Stimulated activated effector memory CD8-positive, alpha-beta T cell treated with anti-CD3 and anti-CD28 coated beads, Interleukin-12 subunit alpha, Interleukin-12 subunit beta, amount 100 ng/mL, for 72 hours (primary cell): ENCODE measurements at places on chromosomes 3 and 15.

GRCh38 chr3:98058244-98058960 is 23.3 kb upstream of the GABRR3 start:
- DNase-seq, result no peak

DNA sequence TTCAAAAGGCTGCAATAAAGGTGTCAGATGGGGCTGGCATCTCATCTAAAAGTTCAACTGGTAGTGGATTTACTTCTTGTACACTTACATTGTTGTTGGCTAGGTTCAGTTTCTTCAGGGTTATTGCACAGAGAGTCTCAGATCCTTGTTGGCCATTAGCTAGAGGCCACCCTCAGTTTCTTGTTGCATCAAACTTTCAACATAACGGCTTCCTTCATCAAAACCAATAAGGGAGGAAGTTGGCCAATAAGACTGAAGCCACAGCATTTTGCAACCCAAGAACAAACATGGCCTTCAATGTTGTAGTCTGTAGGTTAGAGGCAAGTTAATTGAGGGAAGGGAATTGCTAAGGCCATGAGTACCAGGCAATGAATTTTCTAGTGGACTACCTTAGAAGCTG is 218.0 kb downstream of the ZBBX start:
- DNase-seq, result no peak

DNA sequence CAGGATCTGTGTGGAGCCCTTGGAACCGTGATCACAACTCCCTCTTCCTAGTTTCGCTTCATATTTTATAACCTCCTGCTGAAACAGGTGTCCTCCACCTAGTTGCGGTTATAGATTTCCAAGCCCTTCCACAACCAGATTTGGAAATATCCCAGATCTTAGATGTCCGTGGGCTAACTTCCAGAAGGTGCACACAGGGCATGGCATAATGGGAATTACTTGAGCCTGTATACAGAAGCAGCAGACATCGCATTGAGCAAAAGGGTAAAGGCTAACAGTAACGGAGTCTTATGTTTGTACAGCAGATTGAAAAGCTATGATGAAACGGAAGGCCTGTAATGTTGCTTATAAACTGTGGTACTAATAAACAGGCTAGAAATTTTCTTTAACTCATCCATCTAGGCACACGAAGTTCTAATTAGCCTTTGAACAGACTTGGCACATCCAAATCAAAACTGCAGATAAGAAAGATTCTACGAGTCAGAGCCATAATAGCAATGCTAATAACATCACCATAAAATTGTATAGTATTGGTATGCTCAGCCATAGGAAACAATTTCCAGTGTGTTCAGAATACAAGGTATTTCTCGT is 1.2 kb upstream of the USF3 start:
- no peak for DNase-seq

GRCh38 chr3:194640829-194641228 is 7.6 kb upstream of the TMEM44 start:
- no peak for DNase-seq

- DNase-seq, result no peak
These were observed 263.8 kb downstream of the FEZF2 start for GRCh38 chr3:62109534-62109933.

- DNase-seq, result no peak
These were observed 16.6 kb upstream of the LRRK1 start for GRCh38 chr15:100902436-100903167.

DNA sequence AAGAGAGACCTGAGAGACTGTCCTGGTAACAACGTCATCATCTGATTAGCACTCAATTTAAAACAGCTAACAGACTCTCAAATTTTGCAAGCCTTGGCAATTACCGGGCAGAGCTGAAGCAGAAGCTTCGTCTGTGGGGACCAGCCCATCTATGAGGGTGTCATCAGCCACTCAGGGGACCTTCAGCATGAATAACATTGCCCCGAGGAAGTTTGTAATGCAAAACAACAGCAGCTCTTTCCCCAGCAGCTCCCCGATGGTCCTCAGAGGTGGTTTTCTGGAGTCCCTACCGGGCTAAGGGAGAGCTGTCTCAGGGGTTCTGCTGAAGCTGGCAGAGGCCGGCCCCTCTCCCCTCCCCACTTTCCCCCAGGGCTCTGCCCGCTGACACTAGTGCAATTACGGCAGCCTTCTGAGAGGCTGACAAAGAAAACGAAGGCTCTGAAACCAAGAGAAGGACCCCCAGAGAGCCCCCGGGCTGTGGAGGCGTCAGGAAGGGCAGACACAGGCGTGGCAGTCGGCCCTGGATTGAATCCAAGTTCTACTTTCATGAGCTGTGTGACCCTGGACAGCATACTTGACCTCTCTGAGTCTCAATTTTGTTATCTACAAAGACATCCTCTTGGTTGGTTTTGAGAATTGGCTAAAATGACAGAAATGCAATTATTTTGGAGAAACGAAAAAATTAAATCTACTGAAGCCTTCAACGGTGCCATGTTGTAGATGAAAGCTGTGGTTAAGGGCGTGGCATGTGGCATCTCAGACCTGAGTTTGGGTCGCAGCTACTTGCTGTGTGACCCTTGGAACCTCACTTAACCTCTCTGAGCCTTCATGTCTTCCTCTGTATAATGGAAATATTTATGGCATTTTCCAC is 102.1 kb upstream of the TLE3 start:
- DNase-seq, result no peak

DNA sequence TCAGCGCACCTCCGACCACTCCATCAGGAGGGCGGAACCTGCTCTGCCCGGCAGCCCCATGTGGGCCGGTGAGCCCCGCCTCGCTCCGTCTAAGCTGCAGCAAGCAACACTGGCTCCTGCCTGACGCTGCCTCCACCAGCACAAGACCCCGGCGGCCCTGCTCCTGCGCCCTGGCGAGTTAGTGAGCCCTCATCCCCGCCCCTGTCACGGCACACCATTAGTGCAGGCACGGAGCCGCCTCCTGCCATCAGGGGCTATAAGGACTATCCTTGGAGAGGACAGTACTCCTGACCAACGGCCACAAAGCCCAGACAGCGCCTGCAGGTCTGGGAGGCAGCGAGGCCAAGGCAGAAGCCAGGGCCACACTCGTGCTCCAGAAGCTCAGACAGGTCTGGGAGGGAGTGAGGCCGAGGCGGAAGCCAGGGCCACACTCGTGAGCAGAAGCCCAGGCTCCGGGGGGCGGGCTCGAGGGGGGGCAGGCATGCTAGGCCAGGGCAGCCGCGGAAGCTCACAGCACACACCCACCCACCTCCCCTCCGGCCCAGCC is 39.4 kb downstream of the TNK2 start:
- DNase-seq, result no peak

- DNase-seq, result no peak
These were observed 222.5 kb downstream of the SUCLG2 start for GRCh38 chr3:67431887-67432286.

GRCh38 chr15:40469776-40470390 is 901 bp upstream of the CHST14 start:
- no peak for DNase-seq

DNA sequence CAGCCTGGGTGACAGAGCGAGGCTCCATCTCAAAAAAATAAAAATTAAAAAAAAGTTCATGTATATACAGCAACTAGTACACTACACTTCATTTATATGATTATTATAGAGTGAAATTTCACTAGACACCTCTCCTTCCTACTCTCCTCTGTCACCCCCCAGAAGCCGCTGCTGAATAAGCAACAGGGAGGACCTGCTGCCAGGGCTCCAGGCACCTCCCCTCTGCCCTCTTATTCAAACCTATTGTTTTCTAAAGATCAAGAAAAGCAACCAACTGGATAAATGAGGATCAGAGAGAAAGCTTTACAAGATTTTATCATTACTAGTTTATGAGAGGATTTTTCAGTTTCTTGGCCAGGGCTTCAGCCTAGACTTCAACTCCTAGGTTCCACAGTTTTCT is 71.5 kb downstream of the DHX30 start:
- DNase-seq, result no peak

GRCh38 chr3:181791056-181791955 is 79.6 kb downstream of the SOX2 start:
- no peak for DNase-seq

- no peak for DNase-seq
These were observed 13.3 kb upstream of the CSPG4 start for GRCh38 chr15:75725719-75726607.

DNA sequence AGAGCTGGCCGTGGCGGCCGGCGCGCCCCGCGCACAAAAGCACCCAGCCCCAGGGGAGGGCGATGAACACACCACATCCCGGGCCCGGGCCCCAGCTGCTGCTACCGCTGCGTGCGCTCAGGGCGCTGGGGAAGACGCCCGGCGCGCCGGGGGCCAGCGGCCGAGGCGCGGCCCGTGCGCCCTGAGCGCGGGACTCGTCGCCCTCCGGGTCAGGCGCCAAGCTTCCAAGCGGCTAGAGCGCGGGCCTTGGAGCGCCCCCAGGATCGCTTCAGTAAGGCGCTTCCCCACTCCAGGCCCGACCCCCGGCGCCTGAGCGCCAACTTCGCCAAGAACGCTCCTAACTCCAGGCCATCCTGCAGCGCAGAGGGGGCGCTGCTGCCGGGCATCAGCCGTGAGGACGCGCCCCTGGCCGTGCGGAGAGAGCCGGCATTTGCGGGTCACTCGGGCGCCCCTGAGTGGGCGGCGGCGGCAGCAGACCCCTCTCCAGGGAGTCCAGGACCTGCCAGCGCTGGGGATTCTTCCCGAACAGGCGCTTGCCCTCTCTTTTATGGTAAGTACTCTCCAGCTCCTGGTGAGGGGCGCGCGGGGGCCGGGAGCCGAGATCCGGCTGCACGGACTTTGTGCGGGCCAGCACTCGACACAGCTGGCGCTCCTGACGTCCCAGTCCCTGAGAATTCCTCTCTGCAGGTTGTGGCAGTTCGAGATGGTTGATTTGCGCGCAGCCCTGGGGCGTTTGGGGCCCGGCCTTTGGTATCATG is 475 bp downstream of the SPSB4 start:
- no peak for DNase-seq

DNA sequence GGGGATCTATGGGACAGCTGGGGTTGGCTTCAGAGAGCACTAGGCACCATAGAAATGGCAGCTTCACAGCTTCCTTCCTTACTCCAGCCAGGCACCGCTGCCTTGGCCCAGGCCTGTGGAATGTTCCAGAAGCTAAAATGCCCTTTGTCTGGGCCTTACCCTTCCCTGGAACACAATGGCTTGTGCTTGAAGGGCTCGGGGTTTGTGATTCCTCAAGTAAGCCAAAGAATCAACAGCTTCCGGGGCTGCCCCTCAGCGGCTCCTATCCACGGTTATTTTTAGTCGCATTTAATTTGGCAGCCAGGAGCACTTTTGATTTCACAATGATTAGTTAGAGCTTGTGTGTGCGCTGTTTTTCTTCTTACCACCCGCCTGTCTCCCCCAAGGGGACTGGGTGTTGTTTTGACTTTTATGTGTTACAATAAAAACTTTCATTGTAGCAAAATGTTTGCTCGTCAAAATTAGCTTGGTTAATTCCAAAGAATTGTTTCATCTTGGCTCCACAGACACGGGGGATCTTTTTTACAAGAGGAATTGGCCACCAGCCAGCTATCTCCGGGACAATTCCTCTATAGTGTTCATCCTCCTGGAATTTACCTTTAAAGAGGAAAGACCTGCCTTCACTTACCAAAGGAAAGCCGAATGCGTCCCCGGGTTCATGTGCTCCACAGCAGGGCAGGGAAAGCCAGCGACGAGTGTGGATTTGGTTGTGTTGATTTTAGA is 73.8 kb downstream of the TLE3 start:
- no peak for DNase-seq

DNA sequence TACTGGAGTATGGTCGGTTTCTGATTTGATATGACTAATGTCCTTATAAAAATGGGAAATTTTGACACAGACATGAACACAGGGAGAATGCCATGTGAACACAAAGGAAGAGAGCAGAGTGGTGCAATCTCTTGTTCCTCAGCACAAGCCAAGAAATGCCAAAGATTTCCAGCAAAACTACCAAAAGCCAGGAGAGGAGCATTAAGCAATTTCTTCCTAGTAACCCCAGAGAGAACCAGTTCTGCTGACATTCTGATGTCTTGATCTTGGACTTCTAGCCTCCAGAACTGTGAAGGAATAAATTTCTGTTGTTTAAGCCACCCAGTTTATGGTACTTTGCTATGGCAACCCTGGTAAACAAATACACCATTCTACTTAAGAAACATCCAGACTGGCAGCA is 227.8 kb upstream of the MRPL3 start:
- no peak for DNase-seq

DNA sequence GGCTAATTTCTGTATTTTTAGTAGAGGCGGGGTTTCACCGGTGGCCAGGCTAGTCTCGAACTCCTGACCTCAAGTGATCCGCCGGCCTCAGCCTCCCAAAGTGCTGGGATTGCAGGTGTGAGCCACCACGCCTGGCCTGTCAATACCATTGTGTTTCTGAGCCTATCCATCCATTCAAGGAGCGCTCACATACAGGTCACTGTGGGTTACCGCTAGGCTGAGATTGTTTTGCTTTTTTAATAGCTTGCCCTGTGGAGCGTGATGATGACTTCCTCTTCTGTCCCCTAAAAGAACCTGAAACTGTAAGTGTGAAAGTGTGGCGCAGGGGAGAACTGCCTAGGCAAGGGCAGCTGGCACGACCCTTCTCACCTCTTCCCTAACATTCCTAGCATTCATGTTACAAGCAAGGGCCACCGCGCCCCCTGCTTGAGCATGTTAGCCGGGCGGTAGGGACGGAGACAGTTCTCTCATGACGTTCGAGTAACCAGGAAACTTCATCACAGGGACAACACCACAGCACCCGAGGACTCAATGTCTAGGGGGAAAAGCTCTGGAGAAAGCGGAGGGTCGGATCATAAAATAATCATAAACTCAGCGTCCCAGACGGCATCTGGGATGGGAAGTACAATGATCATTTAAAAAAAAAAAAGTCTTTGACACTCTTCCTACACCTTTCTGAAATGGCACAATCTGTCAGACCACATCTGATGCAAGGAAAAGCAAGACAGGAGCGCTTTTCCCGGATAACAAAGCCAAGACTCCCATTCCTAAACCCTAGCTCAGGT is 790 bp downstream of the LAMP3 start:
- no peak for DNase-seq

- no peak for DNase-seq
These were observed 21.2 kb downstream of the CDCP1 start for GRCh38 chr3:45124956-45125355.

GRCh38 chr3:30641416-30642251 is 35.2 kb downstream of the TGFBR2 start:
- DNase-seq, result no peak

DNA sequence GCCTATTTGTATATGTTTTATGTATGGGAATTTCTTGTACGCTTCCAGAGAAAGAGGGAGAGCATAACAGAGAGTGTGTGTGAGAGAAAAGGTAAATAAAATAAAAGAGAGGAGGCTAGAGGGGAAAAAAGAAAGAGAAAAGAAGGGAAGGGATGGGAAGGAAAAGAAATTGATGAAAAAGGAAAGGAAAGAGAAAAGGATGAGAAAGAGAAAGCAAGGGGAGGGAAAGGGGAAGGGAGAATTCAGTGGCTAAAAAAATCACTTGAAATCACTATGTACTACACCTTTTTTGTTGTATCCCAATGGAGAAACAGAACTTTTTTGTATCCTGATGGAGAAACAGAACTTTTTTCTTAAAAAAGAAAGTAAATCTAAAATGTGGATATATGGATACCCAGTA is 165.5 kb upstream of the MBNL1 start:
- DNase-seq, result no peak

- no peak for DNase-seq
These were observed 21.1 kb upstream of the THSD4 start for GRCh38 chr15:71094137-71094536.

- no peak for DNase-seq
These were observed 22.5 kb upstream of the EPHB1 start for GRCh38 chr3:134772591-134772990.

GRCh38 chr3:17938313-17938712 is 195.9 kb upstream of the TBC1D5 start:
- no peak for DNase-seq
